HTR-8/SVneo (cell line): ENCODE measurements at places on chromosomes 6 and 20.

DNA sequence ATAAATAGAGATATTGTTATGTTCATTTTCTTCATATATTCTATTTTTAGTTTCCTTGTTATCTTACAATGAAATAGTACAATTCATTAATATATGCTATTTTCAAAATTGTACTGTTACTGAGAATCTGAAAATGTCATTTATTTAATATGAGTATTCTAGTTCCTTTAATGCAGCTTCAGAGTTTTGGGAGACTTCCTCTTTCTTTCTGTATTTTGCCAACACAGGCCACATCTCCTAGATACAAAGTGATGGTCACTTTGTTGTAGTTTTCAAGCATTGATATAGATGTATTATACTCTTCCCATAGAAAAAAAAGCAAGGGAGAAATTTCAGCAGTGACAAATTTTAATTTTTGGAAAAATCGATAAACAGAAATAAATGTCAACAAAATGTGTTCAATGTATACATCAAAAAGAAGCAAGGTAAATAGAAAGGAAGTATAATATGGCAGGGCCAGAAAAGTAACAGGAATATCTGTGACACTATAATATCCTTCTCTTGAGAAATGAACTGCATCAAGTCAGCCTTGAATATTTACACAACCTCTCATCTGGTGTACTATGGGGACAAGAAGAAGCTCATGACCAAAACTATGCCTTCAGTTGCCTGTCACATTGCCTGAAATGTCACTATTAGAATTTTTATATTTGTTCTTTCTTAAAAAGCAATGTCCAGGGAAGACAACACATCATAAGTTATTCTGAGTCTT lies 396.0 kb downstream of the TBC1D32 start:
- no peak for DNase-seq

GRCh38 chr20:17765584-17765983 lies 65.8 kb downstream of the BANF2 start:
- DNase-seq: no peak

- DNase-seq: no peak
Measured at GRCh38 chr6:110392727-110393126, 22.6 kb downstream of the DDO start.

GRCh38 chr6:166515072-166515810 lies 71.2 kb downstream of the RAMACL start:
- DNase-seq: peak; percentile 68

DNA sequence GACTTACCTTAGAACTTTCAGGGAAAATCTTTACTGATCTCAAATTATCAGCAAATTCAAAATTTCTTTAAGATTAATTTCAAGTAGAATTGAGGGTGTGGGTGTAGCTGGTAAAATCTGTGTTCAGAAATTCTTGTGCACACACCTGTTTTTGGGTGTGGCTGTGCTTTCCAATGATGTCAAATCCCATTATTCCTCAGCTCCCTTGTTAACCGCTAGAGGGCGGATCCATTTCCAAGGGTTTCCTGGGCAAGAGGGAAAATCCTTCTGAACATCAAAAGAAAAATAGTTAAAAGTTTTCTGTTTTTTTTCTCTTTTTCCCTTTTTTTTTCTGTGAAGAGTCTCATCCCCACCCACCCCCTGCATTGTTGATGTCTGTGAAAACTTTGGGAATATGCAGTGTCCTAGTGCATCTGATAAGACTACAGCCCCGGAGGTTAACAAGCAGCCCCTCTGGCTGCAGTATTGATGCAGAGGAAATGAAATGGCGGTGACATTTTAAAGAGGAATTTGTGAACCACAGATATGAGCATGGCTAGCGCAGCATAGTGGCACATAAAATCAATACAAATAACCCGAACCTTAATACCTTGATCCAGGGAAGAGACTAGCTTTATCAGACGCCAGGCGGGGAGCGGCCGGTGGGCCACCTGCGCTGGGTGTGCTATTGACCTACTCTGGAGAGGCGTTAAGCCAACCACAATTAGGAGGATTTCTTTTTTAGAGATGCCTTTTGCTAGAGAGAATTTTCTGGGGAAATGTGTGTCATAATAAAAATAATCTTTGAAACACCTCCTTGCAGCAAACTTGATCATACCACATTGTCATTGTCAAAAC lies 130.9 kb downstream of the FOXA2 start:
- no peak for DNase-seq

- DNase-seq: no peak
Measured at GRCh38 chr6:55726144-55726543, 147.2 kb upstream of the HMGCLL1 start.

GRCh38 chr6:21429291-21429690 lies 164.3 kb upstream of the SOX4 start:
- no peak for DNase-seq

GRCh38 chr20:1370548-1371110 lies 22.2 kb downstream of the FKBP1A start:
- no peak for DNase-seq

GRCh38 chr6:119077391-119077642 lies 1.1 kb downstream of the FAM184A start:
- no peak for DNase-seq

DNA sequence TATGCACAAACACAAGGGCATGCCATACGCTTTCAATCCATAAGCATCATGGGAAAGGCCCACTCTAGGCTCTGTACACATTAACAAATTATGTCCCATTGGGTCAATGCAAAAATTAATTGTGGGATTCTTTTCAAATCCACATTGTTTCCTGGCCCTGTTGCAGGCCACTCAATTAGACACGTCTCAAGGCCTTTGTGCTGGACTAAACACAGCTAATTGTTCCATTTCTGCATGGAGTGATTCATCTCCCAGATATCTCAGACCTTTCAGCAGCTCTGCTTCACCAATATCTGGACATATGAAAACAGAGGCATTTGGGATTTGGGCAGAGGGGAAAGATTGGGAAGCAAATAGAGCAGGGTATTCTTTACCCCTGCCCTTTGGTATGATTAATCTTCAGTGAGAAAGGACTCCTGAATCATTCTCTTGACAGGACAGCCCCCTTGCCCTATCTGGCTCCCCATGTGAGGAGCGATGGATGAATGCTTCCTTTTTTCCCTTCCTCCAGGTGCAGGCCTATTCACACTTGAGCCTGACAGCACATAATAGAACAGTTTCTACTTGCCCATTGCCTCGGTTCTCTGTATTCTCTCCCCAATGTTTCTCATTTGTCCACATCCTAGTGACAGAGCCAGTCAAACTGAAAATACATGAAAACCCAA lies 547.6 kb downstream of the HAO1 start:
- DNase-seq: no peak

- no peak for DNase-seq
Measured at GRCh38 chr20:3071266-3071609, 182 bp upstream of the OXT start.

DNA sequence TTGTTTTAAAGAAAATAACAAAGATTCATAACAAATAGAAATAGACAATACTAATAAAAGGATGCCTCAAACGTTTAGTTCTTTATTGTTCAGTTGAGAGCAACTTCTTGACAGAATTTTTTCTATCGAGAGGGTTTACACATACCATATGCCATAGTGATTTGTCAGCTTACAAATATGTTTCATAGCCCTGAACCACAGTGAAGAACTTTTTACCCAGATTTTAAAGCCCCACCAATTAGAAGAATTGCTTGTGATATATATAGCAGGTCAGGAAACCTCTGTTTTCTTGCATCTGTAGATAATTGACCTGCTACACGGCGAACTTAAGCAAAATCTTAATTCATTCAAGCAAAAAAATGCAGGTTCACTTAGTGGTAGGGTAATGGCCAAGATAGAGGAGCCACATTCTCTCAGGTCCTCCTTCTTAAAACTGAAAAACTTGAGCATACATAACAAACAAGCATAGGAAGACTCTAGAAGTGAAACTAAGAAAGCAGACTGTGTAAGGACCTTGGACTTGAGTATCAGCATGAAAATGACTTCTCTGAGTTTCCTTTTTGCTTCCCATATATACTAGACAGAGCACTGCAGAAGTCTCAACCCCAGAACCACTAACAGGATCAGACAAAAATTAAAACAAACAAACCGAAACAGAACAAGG lies 39.5 kb downstream of the CRISP1 start:
- DNase-seq: no peak

DNA sequence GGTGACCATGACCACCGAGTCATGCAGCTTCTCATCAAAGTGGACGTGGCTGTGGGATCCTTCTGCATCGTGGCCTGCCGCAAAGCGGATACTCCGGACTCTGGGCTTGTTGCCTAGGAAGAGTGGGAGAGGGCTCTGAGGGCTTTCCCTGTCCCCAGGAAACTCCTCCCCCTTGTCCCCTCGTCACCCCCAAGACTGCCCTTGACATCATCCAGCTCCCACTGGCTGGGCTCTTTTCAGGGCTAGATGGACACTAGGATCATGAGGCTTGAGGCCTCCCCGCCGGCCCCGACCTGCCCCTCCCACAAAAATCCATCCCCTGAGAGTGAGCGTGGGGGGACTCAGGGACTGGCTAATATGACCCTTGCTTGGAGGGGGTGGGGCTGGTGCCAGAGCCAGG lies 9.0 kb downstream of the ADISSP start:
- no peak for DNase-seq

GRCh38 chr6:159887146-159887545 lies 3.6 kb upstream of the MAS1 start:
- no peak for DNase-seq

DNA sequence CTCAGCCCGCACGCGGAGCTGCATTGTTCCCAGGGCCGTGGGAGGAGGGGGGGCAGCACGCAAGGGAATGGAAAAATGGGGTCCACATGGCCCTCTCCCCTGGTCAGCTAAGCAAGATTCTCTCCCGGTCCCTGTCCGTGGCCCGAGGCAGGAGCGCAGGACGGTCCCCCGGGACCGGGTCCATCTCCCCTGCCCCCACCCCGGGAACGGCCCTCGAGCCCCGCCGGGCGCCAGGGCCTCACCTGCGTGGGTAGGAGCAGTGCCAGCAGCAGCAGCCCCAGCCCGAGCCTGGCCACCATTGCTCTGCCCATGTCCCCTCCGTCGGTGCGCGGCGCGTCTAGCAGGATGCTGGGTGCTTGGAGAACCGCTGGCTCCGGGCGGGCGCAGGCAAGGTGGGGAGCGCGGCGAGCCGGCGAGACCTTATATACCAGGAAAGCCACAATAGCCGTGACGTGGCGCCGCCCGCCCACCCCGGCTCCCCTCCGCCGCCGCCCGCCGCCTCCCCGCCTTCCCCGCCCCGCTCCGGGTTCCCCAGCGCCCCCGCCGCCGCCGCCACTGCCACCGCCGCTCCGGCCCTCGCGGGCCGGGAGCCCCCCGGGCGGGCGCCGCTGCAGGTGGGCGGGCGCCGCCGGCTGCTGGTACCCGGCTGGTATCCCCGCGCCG lies at the start of gene CD24:
Gene CD24, minus strand, starts transcription at position 394 of the 663 bp plus-strand sequence. Its CDS starts 83 bp downstream, at position 311.
- DNase-seq: peak; percentile 38

- DNase-seq: no peak
Measured at GRCh38 chr20:36875702-36876472, at the start of gene TLDC2. TLDC2 (plus strand) TSS chr20:36876138; CDS start chr20:36876175, 37 bp downstream.

DNA sequence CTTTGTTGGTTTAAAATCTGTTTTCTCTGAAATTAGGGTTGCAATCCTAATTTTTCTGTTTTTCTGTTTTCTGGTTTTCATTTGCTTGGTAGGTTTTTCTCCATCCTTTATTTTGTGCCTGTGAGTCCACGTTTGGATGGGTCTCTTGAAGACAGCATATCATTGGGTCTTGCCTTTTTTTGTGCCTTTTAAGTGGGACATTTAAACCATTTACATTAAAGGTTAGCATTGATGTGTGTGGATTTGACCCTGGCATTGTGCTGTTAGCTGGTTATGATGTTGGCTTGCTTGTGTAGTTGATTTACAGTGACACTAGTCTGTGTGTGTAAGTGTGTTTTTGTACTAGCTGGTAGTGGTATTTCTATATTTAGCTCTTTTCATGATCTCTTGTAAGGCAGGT lies 28.0 kb upstream of the CST5 start:
- DNase-seq: no peak

DNA sequence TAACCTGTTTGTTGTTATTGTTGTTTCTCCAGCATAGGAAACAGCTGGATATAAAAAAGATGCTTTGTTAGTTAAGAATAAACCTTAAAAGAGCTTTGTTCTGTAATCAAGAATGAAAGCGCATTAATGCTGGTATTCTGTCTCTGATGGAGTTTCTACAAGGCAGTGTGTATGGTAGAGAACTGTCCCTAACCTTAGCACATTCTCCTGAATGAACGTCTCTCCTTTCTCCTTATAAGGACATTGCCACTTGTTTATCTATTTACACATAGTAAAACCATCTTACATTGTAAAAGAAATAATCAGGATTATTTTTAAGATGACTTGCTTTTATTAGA lies 33.8 kb upstream of the LCA5 start:
- no peak for DNase-seq

DNA sequence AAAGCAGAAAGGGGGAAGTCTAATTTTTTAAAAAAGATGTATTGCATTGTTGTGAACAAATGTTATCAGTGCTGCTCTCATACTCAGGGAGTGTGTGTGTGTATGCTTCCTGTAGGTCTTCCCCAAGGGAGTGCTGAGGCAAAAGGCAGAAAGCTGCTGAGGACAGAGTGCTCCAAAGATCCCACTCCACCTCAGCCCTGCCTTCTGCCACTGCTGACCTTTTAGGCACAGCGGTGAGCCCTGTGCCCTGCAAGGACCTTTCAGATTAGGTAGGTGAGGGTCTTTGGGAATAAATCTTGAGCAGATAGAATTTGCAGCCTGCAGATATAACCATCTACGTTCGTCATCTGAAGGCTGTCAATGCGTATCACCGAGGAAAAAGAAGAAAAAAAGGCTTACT lies 756.4 kb upstream of the MMS22L start:
- no peak for DNase-seq

DNA sequence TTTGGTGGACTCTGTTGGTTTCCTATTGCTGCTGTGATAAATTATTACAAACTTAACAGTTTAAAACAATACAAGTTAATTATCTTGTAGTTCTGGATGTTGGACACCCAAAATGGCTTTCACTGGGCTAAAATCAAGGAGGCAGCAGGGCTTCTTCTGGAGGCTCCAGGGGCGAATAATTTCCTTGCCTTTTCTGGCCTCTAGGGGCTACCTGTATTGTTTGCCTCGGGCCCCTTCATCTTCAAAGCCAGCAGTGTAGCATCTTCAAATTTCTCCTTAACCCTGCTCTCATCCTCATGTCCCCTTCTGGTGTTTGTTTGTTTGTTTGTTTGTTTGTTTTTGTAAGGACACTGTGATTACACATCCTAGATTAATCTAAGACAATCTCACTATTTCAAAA lies 60.5 kb upstream of the ANKEF1 start:
- DNase-seq: no peak
